ENCODE measurements at places on chromosomes 12 and 14.
A peak's percentile ranks its signal among the peaks of the same experiment; 100 is the strongest.

- DNase-seq: no peak
These were observed 5.1 kb downstream of the TRMT61A start for GRCh38 chr14:103533999-103534575.

DNA sequence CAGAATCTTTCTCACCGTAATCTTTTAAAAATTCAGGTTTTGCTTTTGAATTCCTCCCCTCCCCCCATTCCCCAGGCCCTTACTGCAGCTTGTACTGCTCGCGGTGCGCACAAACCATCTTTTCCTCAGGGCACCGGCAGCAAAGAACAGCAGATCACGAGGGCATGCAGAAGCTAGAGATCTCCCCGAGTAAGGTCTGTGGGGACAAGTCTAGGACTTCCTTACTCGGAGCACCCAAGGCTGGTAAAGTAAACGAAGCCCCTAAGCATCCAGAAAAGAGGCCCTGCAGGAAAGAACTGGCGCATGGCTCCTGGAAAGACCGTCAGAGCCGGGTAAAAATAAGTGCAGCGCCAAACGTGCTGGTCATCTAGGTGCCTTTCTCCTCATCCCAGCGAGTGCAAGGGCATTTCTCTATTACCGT, 727 bp downstream of the LDHB start:
- DNase-seq: peak; percentile 36

GRCh38 chr12:43337571-43338444, 214.2 kb downstream of the ADAMTS20 start:
- no peak for DNase-seq

DNA sequence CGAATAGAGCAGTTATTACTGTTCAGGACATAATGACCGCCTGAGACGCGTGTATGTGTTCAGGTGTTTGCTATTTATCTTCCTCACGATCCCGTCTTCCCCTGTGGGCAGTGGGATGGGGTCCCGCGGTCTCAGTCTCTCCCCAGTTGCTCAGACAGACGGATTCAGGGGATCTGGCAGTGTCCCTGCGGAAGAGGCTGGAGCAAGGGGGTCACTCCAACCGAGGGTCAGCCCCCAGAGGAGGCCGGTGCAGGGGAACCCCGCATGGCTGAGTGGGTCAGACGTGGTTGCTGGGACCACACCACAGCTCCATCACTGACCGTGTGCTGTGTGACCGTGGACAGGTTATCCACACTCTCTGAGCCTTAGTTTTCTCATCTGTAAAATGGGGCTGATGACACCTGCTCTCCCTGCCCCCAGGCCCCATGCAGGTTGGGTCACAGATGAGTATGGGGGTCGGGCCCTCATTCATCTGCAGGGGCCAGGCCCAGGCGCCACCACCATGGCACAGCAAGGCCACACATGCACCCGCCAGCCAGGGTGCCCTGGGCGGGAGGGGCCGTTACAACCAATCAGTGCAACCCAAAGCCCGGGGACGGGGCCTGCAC, 5.2 kb downstream of the MMP17 start:
- no peak for DNase-seq

DNA sequence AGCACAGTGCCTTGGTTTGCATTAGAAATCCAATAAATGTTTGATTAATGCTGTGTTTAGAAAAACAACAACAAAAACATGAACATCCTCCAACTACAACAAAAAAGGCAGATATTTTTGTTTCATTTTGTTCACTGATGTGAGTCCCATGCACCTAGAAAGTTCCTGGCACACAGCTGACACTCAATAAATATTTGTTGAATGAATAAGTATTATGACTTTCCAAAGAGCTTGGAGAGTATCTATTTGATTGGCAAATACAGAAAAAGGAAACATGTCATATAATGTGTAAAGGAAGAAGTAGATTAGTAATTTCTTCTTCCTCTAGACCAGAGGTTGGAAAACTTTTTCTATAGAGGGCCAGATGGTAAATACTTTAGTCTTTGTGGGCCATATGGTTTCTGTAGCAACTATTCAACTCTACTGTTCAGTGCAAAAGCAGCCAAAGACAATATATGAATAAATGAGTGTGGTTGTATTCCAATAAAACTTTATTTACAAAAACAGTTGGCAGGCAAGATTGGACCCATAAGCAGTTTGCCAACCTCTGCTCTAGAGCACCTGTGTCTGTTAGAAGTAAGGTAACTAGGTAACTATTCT, 312.3 kb upstream of the DIO2 start:
- DNase-seq: no peak

GRCh38 chr14:74834692-74835392, 41.1 kb downstream of the PROX2 start:
- no peak for DNase-seq

GRCh38 chr14:87387806-87388205, 605.2 kb downstream of the GALC start:
- DNase-seq: no peak

DNA sequence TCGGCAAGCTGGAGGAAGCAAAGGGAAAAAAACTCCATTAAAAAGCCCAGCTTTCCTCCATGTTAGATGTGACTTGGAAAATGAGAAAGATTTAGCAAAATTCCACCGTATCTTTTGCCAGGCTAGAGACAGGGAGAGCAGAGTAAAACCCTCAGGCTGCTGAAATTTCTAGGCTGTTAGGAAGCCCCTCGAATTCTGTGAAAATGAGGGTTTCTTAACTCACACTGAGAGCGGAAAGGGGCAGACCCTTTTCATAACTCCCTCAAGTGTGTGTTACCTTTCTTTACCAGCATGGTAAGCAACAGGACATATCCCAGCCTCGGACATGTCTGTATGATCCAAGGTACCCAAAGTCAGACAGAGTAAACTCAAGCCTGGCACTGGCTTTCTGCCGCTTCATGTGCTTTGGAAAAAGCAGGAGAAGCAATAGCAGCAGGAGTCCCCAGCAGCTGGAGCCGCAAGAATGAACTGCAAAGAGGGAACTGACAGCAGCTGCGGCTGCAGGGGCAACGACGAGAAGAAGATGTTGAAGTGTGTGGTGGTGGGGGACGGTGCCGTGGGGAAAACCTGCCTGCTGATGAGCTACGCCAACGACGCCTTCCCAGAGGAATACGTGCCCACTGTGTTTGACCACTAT, at the start of gene RHOJ:
RHOJ (plus strand) TSS at position 37 of the 637 bp plus-strand sequence; CDS start at position 464, 427 bp downstream.
- DNase-seq: no peak

DNA sequence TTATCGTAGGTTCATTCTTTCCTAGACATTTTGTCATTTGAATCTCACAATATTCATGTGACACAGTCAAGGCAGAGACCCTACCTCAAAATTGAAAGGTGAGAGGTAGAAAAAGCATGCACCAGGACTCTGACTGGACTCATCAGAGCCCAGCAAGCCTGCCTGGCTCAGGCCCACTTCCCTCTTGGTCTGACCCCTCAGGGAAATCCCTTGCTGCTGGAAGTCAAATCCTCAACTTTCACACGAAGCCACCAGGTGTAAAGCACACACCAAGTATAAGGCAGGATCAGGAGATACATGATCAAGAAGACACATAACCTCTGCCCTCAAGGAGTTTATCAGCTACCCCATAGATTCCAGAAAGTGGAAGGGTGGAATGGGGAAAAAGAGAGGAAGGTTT, 18.8 kb downstream of the NIN start:
- DNase-seq: no peak

- no peak for DNase-seq
These were observed 223.2 kb upstream of the RTL1 start for GRCh38 chr14:101126731-101127130.

GRCh38 chr12:75528272-75528671, 16.9 kb upstream of the KRR1 start:
- DNase-seq: no peak

GRCh38 chr14:91613459-91614112, 103.5 kb upstream of the PPP4R3A start:
- no peak for DNase-seq

DNA sequence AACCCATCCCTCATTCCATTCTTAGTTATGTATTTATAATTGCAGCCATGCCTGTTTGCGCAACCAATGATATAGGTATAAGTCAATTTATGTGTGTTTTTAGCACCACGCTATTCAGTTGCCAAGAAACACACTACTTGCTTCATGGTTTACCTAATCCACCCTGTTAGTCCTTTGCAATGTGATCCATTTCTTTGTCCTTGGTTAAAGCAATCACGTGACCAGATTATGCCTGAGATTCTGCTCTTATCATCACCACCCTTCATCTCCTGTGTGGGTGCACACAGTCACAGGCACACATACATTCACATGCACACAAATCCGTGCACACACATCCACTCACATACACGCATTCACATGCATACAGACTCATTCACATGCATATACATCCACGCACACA, 52.3 kb upstream of the KCNA5 start:
- no peak for DNase-seq

DNA sequence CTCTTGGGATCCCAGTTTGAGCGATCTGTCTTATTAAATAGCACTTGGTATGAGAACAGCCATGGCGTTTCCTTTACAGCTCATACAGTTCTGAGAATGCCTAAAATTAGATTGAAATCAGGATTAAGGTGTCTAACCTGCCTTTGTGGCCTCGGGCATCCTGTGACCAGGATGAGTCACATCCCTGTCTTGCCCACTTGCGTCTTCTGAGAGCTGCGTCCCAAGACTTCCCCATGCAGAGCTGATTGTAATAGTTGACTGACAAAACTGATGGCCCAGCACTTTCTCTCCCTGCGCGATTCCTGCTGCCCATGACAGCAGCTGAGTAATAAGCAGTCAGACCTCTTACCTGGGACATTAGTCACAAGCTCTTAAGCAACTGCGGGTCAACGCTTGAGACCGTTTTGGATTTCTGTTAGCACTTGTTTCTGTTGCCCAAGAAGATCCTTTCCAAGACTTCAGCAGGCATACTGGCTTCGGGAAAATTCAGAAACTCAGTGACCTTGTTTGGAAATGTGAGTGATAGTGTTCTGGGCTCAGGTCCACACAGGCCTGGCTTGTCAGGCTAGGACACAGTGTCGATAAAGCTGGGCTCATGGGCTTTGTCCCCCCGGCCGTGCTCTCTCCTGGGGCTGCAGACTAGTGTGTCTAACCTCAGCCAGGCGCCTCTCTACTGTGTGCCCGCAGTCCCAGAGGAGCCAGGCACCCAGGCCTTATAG, 169.9 kb upstream of the HIF1A start:
- DNase-seq: peak; percentile 28

DNA sequence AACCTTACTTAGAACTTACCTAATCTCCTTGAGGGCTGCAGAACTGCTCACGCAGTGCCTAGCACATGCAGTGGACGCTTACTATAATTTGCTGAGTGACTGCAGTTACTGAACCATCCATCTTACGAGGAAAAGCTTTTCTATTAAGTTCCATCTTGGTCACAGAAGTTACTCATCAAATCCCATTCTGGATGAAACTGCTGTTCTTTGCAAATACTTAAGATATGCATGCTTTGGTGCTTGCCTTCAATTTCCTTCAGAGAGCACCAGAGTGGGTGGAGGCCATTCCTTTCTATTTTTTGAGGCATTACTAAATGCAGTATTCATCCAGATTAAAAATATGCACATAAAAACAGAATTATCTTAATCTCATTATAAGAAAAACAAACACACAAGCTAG, 17.7 kb upstream of the PELI2 start:
- no peak for DNase-seq

DNA sequence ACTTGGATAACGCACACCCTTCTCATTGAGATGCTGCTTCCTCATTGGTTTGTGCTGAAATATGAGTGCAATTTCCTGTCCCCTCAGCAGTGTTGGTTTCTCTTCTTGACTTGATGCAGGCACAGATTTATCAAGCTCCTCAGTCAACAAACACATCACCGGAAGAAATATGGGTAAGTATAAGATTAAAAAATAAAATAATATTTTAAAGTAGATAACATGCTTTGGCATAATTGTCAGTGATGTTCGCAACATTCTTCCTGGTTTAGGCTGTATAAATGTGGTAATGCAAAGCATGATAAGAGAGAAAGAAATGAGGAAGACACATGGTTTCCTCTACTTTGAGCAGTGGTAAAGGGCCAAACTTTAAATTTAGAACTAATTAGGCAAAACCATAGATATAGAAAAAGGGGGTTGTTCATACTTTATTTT, at the start of gene GPR65:
GPR65 (plus strand) TSS at position 86 of the 432 bp plus-strand sequence. CDS start 5,713 bp downstream, outside the sequence.
- peak; percentile 39 for DNase-seq

Data from activated CD4-positive, alpha-beta T cell treated with anti-CD3 and anti-CD28 coated beads, Interleukin-2, amount 50 U/mL, for 24 hours (primary cell).